ENCODE measurements at places on chromosomes 6 and 20.

GRCh38 chr6:44381739-44382138 is 5.8 kb upstream of the CDC5L start:
- no peak for DNase-seq

- DNase-seq = peak; percentile 0
These were observed 47.6 kb upstream of the SMIM8 start for GRCh38 chr6:87274660-87275274.

GRCh38 chr20:21167261-21167660 is 41.4 kb downstream of the KIZ start:
- DNase-seq = no peak

DNA sequence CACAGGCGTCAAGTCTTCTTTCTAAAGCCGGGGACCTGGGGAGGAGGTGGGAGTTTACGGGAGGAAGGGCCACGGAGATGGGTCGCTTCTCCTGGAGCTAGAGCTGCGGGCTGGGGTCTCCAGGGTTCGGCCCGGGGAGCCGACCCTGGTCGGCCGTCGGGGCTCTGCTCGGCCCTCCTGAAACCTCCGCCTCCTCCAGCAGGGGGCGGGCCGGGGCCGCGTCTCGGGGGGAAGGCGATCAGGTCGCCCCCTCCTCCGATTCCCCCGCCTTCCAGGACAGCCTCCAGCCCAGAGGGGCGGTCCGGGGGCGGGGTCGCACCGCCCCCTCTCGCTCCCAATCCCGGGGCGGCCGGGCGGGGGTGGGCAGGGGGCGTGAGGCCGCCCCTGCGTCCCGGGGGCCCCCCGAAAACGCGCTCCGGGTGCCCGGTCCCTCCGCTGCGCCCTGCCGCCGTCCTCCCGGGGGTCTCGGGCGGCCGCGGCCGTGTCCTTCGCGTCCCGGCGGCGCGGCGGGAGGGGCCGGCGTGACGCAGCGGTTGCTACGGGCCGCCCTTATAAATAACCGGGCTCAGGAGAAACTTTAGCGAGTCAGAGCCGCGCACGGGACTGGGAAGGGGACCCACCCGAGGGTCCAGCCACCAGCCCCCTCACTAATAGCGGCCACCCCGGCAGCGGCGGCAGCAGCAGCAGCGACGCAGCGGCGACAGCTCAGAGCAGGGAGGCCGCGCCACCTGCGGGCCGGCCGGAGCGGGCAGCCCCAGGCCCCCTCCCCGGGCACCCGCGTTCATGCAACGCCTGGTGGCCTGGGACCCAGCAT is at the start of gene CEBPB:
CEBPB (plus strand) TSS at position 580 of the 814 bp plus-strand sequence; CDS start at position 784, 204 bp downstream.
- DNase-seq = peak; percentile 75

DNA sequence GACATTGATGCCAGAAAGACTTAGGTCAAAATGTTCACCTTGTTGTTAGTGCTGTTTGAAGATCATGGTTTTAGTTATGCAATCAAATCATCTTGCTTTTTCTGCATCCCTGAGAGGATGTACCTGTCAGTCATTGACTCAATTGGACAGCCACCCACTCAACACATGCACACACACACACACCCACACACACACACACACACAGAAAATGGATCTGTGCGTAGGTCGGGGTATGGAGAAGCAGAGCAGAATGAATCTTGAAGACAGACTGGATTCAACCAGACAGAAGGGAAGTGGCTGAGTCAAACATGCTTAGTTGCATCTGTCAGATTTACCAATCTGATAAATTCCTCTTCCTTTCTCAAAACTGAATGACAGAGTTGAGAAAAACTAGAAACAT is 19.1 kb upstream of the ZSCAN23 start:
- DNase-seq = no peak

DNA sequence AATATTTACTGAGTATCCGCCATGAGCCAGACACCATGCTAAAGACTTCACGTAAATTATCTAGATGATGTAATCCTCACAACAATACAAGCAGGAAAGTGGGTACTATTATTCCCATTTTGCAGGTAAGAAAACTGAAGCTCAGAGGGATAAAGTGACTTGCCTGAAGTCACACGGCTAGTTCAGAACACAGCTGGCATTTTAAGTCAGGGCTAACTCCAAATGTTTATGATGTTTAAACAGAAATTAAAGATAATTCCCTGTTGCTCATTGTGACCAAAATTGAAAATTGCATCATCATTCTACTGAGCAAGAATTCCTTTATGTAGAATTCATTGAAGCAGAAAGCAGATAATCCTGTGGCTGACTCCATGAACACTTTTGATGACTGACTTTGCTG is 71.3 kb upstream of the STXBP5 start:
- no peak for DNase-seq

- no peak for DNase-seq
These were observed 17.9 kb upstream of the ANKRD60 start for GRCh38 chr20:58246346-58246745.

DNA sequence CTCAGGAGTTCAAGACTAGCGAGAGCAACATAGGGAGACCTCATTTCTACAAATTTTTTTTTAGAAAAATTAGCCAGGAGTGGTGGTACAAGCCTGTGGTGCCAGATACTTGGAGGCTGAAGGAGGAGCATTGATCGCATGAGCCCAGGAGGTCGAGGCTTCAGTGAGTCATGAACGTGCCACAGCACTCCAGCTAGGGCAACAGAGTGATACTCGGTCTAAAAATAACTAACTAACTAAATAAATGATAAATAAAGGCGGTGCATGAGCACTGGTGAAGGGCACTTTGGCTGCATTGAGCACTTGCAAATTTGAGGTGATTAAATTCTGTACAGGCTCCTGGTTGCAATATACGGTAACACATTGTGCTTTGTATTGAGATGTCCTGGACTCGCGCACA is 13.5 kb downstream of the HLA-A start:
- no peak for DNase-seq

GRCh38 chr20:43991982-43992381 is 77.3 kb downstream of the TOX2 start:
- no peak for DNase-seq

DNA sequence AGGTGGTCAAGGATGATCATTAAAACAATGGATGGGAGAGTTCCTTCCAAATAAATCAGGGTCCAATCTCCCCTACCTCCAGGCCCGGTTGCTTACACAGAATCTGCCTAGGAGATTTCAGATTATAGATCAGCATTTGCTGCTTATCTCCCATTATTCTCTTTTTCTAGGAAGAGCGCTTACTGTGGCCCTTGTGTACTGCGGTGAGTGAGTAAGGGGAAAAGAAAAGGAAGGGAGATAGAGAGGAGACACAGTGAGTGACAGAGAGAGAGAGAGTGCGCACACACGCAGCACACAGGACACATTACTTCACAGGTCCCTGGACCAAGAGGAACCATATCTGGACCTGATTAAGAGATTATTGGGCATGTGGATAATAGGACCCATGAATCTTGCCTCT is 6.2 kb downstream of the LATS1 start:
- no peak for DNase-seq

- no peak for DNase-seq
These were observed 15.2 kb upstream of the MCCD1 start for GRCh38 chr6:31513456-31514165.

GRCh38 chr20:32535953-32536823 is 48.9 kb downstream of the NOL4L start:
- DNase-seq = no peak

DNA sequence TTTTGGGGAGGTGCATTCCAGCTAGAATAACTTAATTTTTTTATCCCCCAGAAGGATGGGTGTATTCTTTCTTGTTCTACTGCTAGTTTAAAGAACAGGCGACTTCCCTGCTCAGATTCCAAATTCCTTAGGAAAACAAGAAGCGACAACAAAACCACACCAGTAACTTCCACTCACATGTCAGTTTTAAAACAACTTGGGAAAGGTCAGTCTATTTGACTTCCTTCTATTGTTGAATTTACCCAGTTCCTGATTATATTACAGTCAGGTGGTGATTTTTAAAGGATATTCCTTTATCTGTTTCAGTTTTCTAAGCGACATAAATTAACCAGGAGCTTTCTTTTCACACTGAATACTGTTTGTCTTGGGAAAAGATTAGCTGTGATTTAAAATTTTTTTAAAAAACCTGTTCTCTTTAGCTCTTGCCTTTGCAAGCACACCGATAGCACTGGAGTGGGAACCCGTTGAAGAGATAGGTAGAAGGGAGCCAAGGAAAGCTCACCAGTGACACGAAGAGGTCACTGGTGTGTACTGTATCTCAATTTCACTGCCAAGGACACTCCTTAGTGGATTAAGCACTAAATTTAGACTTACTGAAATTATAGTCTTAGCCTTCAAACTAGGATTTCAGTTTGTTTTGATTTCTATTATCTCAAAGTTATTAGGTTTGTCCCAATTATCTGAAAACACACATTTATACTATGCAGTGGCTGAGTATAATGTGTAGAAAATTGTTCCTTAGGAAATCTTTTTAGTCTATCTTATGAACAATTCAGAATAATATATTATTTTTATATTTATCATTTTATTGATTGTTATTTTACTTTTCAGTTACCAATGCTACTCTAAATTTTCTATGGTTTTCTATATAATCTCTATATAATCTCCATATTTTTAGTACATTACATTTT is 22.3 kb downstream of the MARCKS start:
- peak; percentile 61 for DNase-seq

GRCh38 chr6:156313037-156313436 is 464.1 kb upstream of the ARID1B start:
- DNase-seq = no peak

GRCh38 chr6:2900221-2900807 is 2.8 kb downstream of the SERPINB9 start:
- no peak for DNase-seq

DNA sequence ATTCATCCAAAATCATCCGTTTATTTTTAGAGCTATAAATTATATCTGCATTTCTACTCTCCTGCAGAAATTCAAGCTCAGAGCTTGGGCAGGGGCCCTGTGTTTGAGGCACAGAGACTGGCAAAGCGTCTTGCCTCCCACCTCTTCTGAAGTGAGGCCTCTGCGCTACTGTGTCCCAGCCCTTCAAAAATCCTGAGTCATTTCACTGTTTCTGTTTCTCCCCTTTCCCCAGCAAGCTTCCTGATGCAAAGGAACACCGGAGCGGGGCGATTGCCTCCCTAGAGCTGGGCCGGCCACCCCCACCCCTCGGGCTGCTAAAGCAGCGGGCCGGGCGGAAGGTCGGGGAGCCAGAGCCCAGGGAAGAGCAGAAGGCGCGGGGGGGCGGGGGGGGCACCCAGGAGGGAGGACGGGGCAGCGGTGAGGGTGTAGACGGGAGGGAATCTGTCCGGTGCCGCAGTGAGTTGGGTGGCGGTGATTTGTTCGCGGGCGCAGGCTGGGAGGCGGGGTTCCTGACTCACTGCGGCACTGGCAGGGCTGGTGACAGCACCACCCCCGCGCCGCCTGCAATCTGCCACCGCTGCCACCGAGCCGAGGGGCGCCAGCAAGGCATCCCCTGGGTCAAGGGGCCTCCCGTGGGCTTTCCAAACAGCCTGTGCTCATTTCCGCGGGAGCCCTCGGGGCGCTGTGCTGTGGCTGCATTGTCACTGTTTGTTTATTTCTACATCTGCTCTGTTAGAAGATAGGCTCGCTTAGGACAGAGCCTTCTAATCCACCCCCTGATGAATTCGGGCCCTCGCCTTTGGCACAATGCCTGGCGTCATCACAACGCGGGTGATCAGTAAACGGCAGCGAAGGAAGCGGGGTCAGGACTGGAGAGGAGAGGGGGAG is 46.5 kb upstream of the SNAP25 start:
- DNase-seq = peak; percentile 24

GRCh38 chr6:149942461-149942829 is 631 bp downstream of the ULBP2 start:
- DNase-seq = no peak

GRCh38 chr20:19552221-19553180 is 205.6 kb upstream of the RIN2 start:
- no peak for DNase-seq

GRCh38 chr20:45176526-45177267 is 2.0 kb downstream of the PI3 start:
- DNase-seq = no peak

DNA sequence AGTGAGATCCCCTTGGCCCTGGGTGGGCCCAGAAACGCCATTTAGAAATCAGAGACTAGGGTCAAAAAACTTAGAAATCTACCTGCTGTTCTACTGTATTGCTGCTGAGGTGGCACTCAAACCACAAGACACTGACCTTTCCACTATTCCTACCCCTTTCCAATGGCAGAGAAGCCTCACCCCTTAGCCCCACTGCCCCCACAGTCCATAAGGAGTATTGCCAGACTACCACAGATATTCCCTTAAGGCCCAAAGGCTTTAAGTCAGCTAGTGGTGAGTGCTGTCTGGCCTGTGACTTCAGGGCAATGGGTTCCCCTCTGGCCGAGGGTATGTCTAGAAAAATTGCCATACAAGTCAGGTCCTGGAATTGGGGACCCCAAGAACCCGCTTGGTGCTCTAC is 656.1 kb downstream of the COL12A1 start:
- DNase-seq = no peak

GRCh38 chr6:41439524-41440418 is 104.4 kb downstream of the NCR2 start:
- no peak for DNase-seq

- DNase-seq = no peak
These were observed 19.6 kb upstream of the SERPINB1 start for GRCh38 chr6:2861060-2861821.

- DNase-seq = no peak
These were observed 28.7 kb upstream of the BEND3 start for GRCh38 chr6:107144014-107144413.

DNA sequence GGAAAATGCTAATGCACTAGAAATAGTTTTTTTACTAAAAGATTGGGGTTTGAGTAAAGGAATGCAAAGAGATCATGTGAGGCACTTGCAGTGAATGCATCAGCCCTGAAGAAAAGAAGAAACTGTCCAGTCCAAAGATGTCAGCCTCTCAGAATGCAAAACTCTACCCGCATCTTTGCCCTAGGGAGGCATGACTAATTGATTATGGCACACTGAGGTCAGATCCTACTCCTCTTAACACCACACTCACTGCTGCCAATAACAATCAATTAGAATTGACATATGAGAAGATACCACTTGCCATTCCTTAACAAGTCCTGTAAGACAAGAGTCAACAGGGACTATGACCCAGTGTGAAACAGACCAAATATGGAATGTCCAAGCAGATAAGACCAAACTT is 262.3 kb upstream of the PLN start:
- DNase-seq = no peak

GRCh38 chr6:3986241-3986640 is 92.7 kb downstream of the FAM217A start:
- DNase-seq = no peak

DNA sequence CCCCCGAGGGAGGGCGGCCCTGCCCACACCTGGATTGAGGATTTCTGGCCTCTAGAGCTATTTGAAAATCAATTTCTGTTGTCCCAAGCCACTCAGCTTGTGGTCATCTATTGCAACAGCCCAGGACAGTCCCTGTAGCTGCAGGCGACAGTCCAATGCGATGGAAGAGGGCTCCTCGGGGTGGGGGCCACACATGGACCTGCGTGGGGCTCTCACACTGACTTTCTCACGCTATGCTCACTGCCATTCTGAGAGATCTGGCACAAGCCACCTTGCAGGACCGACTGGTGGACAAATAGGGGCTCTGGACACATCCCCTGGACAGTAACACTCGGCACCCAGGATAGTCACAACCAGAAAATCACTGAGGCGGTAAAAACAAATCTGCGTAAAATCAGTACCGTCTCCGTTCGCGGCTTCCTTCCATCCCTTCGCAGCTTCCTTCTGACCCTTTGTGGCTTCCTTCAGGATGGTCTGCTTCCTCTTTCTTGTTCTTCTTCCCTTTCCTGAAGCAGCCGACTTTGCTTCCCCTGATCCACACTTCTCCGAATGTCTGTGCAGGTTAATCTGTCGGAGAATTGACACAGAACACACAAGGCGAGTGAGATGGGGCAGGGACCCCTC is 21.8 kb downstream of the CTCFL start:
- DNase-seq = no peak

- DNase-seq = peak; percentile 28
These were observed 60.9 kb downstream of the MCHR2 start for GRCh38 chr6:99933129-99933528.
